NCI-H1092 (cell line): ENCODE measurements at places on chromosomes 3 and 15.
A peak's percentile ranks its signal among the peaks of the same experiment; 100 is the strongest.

DNA sequence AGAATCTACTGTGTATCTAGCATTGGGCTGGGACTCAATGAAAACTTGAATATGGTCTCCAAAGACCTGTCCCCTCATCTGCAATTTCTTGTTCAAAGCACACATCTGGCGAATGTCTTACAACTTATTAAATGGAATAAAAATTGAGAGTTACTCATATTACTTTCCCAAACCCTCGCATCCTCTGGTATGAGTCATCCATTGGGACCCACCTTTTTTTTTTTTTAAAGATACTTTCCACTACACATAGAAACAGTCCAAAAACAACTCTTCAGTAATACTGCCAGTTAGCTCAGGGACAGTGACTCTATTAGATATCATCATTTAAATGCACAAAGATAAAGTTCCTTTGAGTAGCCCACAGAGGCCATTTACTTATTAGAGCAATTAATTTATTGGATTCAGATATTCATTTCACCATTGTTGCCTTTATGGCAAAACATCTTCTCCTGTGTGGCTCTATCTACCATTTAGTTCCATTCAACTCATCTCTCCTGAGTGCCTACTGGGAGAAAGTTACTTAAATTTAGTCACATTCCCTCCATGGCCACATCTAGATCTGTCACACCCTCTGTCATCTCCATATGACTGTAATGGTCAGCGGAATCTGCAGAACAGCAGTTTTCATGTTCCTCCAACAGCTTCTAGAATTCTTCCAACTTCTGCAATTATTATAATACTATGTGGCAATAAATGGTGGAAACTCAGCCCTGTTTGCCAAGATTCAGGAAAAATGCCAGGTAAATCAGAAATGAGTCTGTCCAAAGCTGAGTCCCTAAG, 77.9 kb upstream of the ARHGEF3 start:
- DNase-seq = no peak

DNA sequence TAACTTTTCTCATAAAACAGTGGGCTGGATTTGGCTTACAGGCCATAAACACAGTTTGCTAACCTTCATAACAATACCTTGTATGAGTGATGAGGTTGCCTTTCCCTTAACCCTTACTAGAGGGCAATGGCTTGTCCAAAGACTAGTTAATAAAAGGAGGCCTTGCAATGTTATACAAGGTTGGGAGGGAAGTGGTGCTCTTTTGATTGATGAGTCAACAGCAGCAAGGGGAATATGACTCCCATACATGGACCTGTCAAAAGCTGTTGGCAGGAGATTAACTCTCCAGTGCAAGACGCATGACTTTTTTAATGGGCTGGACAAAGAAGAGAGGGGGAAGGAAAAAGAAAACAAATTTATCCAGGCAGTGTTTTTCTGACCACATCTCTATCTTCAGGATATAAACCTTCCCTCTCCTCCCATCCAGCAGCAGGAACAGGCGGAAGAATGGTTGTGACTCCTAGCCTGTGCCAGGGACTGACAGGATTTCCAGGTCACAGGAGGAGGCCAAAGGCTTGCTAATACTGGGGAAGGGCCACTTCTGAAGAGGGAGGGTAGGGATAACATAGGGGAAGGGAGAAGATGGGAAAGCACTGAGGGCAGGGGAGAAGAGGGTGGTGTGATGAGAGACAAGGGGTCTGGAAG, 35.2 kb upstream of the ARL14 start:
- no peak for DNase-seq

GRCh38 chr3:79329154-79329553, 438.6 kb downstream of the ROBO1 start:
- no peak for DNase-seq

DNA sequence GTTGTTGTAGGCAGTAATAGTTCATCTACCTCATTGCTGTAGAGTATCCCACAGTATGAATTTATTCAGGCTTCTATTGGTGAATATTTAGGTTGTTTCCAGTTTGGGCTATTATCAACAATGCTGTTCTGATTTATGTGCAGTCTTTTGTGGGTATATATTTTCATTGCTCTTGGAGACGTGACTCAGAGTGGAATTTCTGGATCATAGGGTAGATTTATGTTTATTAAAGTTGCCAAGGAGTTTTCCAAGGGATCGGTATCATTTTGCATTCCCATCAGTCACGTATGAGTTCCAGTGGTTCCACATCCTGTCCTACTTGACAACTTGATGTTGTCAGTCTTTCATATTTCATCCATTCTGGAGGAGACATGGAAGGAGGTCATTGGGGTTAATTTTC, 8.4 kb upstream of the HRH1 start:
- DNase-seq = no peak

DNA sequence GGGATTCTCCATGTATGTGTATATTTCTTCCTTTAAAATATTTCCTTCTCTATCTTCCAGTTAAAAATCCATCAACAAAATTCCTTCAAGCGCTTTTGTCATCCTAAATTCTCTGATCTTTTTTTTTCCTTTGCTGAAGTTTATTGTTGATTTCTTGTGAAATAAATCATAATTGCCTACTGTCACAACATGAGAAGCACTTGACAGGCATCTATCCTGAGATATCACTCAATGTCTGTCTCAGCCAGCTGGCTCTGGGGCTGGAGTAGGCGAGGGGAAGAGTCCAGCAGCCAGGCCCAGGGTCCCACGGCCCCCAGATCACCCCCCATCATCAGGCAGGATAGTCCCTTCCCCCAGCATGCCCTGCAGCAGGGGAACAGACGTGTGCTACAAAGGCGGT, 109.0 kb upstream of the TLE3 start:
- no peak for DNase-seq

DNA sequence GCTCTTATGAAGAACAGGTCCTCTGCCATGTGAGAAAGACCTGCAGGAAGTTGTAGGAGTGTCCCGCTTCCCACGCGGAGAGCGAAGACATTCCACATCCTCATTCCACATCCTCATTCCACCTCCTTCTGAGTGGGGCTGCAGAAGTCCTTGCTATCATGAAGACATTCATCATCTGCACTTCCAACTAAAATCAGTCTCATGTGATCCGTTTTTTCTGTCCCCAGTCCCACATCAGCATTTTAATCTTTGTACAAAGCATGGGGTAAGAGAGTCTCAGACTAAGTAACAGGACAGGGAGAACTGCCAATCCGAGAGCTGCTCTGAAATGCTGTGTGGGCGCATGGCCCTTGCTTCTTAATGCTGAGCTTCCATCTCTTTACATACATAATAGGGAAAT, 227.2 kb downstream of the RSRC1 start:
- no peak for DNase-seq

- DNase-seq = no peak
Measured at GRCh38 chr3:168476360-168476980, 380.7 kb upstream of the GOLIM4 start.

DNA sequence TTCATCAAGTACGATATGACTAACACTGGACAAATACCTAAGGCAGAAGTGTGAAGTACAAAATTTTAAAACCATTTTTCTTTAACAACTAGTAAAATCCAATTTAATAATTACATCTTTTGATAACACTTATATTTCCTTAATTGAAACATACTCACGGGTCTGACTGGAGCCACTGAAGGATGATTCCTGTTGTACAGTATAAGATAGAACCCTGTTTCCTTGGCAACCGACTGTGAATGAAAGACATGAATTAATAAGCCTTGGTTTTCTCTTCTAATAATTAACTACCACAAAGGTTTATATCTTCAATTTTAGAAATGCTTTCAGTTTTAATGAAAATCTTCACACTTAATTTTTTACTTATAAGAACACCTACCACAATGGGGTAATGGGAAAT, 19.4 kb downstream of the DHX36 start:
- no peak for DNase-seq

DNA sequence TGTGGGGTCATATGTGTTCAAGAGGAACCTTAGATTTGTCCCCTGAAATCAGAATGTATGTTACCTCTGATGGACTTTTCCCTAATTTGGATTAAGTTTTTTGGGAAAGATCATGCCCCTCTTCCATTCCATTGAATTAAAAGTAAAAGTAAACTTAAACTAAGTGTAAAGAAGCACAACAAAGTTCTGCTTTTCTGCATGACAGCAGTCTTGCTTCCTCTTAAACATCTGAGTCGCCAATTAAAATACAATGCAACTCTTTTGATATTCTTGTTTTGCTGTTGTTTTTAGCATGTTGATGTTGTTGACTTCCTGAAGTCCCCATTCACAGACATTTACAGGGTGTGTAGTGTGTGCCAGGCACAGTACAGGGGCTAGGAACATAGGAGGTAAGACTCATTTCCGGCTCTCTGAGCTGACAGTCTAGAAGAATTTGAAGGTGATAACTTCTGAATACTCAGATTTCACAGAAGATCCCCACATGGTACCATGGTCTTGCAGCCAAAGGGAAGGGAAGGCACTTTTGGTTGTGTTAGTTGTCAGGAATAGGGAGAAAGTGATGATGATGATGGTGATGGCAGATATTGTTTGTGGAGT, 45.0 kb downstream of the USP13 start:
- no peak for DNase-seq

GRCh38 chr15:50945725-50946124, 37.2 kb downstream of the AP4E1 start:
- no peak for DNase-seq

DNA sequence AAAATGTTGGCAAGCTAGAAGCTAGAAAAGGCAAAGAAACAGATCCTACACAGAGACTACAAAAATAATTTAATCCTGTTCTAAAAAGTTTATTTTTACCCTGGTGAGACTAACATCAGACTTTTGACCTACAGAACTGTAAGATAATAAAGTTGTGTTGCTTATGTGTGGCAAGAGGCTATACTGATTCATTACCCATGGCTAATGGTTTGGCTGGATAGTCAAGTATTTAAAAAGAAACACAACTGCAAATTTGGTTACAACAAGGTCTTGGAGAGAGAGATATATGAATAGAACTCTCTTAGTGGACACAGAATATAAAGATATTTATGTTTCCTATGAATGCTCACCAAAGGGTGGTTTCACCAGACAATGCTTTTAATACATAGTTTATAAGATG, 364.2 kb upstream of the PLSCR5 start:
- DNase-seq = no peak

- DNase-seq = no peak
Measured at GRCh38 chr3:108088146-108088545, 2.7 kb downstream of the CD47 start.

GRCh38 chr15:75148280-75148679, 53.4 kb upstream of the C15orf39 start:
- DNase-seq = no peak

- no peak for DNase-seq
Measured at GRCh38 chr3:175057401-175057800, 198.3 kb downstream of the NAALADL2 start.

- no peak for DNase-seq
Measured at GRCh38 chr3:105108823-105109222, 257.9 kb upstream of the ALCAM start.

GRCh38 chr15:86355801-86356200, 276.1 kb downstream of the AGBL1 start:
- DNase-seq = no peak

- DNase-seq = no peak
Measured at GRCh38 chr15:65354835-65355172, 23.0 kb downstream of the IGDCC3 start.

GRCh38 chr15:62895139-62895866, 147.2 kb upstream of the TPM1 start:
- DNase-seq = no peak

GRCh38 chr3:4656059-4656458, 162.9 kb downstream of the ITPR1 start:
- peak; percentile 28 for DNase-seq

GRCh38 chr3:28915741-28916500, 364.9 kb upstream of the RBMS3 start:
- no peak for DNase-seq

DNA sequence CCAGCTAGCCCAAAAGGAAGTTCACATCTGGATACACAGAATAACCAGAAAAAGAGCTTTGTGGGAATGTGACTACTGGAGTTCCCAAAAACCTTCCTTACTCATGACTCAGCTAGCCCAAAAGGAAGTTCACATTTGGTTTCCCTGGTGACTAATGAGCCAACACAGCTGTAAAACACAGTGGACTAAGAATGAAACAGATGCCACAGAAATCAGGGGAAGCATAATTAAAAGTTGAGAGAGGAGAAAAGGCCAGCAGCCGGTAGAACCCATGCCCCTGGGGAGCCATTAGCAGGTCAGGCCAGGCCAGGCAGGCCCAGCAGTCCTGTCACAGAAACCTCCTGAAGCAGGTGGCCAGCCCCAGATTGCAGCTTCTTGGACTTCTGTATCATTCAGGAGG, 130.3 kb downstream of the GHSR start:
- DNase-seq = no peak

- no peak for DNase-seq
Measured at GRCh38 chr15:67506775-67507747, 13.9 kb upstream of the C15orf61 start.

- DNase-seq = no peak
Measured at GRCh38 chr3:32990116-32990515, 38.7 kb downstream of the CCR4 start.

- no peak for DNase-seq
Measured at GRCh38 chr3:53703630-53704362, 142.4 kb downstream of the CHDH start.

DNA sequence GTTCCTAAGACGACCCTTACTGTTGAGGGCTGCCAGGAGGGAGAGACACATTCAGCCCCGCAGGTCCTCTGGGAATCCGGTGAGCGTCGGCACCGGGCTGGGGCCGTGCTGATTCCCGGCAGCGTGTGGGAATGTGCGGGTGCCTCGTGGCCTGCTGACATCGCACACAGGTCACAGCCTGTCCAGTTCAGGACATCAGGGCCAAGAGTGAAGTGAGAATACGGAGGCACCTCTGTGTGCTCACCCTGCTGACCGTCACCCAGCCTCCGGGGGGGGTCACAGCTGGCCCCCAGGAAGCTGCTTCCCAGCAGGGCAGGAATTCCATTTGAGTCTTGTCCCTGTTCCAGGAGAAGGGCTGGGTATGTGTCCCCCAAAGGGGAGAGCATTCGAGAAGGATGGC, 53.6 kb downstream of the PGPEP1L start:
- no peak for DNase-seq

- no peak for DNase-seq
Measured at GRCh38 chr15:47824147-47824546, 106.8 kb downstream of the SEMA6D start.

DNA sequence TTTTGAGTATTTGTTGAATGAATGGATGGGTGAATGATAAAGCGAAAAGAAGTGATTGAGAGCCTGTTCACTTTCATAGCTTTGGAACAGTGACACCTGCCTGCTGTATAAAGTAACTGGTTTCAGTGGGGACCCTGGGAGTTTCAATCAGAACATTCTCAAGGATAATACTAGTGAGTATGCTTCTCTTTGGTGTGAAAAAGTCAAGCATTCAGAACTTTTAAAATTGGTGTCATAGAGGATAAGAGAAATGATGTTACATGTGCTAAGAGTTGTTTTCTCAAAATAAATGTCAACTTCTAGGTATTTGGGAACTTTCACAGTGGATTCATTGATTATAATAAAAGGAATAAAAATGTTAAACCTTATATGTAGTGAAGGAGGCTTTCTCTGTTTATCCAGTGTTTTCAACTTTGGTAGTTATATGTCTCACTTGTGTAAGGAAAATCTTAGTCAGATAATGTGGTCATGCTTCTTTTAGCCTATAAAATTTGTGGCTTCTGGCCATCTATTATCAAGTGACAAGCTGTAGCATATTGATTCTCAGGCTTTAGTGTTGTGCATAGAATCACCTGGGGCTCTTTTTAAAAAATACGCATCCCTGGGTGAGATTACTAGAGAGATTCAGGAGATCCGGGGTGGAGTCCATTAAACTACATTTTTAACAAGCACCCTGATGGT, 11.9 kb downstream of the LRCH3 start:
- no peak for DNase-seq

GRCh38 chr3:157093096-157093495, 66.9 kb downstream of the CCNL1 start:
- DNase-seq = no peak

GRCh38 chr3:150721285-150722130, 17.8 kb upstream of the ERICH6 start:
- DNase-seq = peak; percentile 54
